CD4-positive, alpha-beta T cell treated with Interleukin-15 for 1 hour (primary cell): ENCODE measurements at places on chromosomes 4 and X.

DNA sequence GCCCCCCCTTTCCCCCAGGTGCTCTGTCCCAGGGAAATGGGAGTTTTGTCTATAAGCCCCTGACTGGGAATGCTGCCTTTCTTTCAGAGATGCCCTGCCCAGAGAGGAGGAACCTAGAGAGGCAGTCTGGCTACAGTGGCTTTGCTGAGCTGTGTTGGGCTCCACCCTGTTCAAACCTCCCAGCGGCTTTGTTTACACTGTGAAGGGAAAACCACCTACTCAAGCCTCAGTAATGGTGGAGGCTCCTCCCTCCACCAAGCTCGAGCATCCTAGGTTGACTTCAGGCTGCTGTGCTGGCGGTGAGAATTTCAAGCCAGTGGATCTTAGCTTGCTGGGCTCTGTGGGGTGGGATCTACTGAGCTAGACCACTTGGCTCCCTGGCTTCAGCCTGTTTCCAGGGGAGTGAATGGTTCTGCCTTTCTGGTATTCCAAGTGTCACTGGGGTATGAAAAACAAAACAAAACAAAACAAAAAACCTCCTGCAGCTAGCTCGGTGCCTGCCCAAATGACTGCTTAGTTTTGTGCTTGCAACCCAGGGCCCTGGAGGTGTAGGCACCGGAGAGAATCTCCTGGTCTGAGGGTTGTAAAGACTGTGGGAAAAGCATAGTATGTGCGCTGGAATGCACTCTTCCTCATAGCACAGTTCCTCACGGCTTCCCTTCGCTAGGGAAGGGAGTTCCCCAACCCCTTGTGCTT is 41.7 kb downstream of the ITM2A start:
- DNase-seq, result peak; percentile 25

- no peak for DNase-seq
Observed at GRCh38 chr4:7049295-7049694, 6.1 kb downstream of the TADA2B start.

GRCh38 chr4:72112514-72113156 is 80.8 kb downstream of the NPFFR2 start:
- no peak for DNase-seq

DNA sequence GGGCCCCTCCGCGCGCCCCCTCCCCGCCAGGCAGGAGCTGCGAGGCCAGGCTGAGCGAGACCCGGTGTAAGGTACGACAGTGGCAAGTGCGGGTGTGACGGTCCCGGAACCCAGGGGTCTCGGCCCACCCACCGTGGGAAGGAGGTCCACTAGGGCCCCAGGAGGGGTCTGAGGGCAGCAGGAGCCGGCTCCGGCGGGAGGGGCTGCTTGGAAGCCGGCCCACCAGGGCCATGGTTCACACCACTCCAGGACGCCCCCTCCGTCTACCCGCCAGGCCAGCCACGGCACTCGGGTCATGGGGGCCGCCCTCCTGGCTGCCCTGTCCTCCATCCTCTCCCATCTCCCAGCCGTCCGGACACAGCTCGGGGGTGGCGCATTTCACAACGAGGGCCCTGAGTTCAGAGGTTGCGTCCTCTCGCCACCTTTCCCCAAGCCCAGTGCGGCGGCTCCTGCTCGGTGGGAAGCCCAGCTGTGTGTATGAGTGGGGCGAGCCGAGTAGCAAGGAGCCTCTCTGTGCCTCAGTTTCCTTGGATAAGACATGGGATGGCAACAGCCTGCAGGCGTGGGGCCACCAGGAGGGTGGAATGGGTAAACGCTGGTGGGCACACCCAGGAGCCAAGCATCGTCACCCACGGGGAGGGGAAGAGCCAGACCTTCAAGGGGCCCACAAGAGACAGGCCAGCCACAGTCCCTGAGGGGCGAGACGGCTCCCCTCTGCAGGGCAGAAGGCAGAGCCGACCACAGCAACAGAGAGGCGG is 81.3 kb downstream of the FAM53A start:
- no peak for DNase-seq

- DNase-seq, result no peak
Observed at GRCh38 chr4:153728660-153729059, 31.2 kb downstream of the RNF175 start.

GRCh38 chr4:21387683-21388082 is 560.9 kb downstream of the KCNIP4 start:
- DNase-seq, result no peak

- no peak for DNase-seq
Observed at GRCh38 chr4:10033191-10033881, 12.0 kb upstream of the SLC2A9 start.

- DNase-seq, result no peak
Observed at GRCh38 chrX:34877436-34877835, 65.2 kb upstream of the FAM47B start.
